ENCODE measurements at places on chromosomes 5 and 9.

GRCh38 chr5:108620516-108620915 lies 127.2 kb upstream of the FER start:
- no peak for DNase-seq

DNA sequence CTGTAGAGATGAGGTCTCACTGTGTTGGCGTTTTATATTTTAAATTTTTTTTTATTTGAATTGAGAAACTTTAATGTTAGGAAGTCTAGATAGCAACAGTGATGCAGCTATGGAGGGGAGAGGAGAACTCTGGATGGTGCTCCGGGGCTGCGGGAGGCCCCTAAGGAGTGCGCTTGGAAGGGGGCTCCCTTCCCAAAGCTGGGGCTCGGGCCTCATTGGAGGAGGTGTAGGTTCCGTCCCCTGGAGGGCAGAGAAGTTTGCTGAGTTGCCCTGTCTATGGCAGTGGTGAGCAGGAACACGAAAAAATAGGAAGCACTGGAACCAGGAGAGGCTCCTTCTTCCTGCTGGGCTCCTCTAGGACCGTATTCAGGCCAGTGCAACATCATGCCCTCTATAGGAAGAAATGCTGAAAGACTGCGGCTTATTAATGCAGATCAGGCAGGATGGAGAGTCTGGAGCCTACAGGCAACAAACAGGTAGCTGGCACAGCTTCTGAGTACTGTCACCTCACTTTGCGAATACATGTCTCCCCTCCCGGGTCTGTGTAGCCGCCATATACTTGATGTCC lies 16.1 kb downstream of the AHRR start:
- no peak for DNase-seq

DNA sequence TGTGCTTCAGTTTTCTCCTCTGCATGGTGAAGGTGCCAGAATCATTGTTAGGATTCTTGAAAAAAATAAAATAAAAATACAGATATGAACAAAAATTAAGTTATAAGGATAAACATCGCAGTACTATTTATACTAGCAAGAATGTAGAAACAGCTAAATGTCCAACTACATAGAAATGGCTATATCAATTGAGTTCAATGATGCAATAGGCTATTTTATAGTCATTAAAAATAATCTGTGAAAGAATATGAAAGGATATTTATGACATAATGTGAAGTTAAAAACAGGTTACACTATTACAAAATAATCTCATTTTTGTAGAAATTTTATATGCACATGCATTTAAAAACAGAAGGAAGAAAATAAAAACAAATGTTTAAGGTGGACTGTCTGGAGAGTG lies 198.7 kb upstream of the TRIM32 start:
- DNase-seq: no peak

DNA sequence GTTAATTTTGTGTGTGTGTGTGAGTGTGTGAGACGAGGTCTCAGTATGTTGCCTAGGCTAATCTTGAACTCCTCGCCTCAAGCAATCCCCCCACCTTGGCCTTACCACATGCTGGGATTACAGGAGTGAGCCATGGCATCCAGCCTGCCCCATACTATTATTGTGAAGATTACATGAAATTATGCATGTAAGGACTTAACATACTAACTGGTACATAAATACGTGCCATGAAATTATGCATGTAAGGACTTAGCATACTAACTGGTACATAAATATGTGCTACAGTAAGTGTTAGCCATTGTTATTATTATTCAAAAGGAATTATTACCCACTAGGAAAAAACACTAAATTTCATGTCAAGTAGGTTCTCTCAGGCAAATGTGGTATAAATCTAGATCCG lies 16.2 kb downstream of the DMGDH start:
- DNase-seq: no peak

Measured in stimulated activated CD4-positive, alpha-beta T cell treated with anti-CD3 and anti-CD28 coated beads, Interleukin-1b, Interleukin-23, amount 100 ng/mL, for 1 hour (primary cell).